Stimulated activated CD8-positive, alpha-beta memory T cell treated with anti-CD3 and anti-CD28 coated beads, Interleukin-4, amount 100 ng/mL, for 1 hour (primary cell): ENCODE measurements at places on chromosomes 16 and 17.

DNA sequence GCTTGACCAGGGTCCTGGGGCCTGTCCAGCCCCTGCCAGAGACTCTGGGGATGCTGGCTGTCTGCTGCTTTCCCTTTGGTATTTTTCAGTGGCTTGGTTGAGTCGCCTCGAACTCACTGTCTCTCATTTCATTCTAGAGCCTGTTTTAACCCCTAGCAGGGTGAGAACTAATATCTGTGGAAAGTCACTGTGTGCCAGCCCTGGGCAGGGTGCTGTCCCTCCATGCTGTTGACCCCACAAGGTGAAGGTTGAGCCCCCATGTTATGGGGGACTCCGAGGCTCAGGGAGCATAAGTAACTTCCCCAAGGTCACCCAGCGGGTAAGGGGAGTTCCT is 33.0 kb downstream of the DCAKD start:
- DNase-seq, result no peak

GRCh38 chr16:17836868-17837602 is 366.3 kb upstream of the XYLT1 start:
- no peak for DNase-seq

GRCh38 chr16:55832425-55832772 is 497 bp downstream of the CES1 start:
- DNase-seq, result no peak

DNA sequence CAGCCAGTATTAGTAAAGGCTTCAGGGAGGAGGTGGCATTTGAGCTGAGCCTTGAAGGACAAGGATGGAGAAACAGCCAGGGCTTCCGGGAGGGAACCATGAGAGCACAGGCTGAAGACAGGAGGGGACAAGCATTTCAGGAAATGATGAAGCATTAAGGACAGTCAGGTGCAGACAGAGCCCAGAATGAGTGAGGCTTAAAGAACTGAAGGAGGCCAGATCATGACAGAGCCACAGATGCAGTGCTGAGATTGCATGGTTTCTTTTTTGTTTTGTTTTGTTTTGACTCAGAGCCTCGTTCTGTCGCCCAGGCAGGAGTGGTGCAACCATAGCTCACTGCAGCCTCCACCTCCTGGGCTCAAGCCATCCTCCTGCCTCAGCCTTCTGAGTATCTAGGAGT is 211.5 kb downstream of the SOX9 start:
- no peak for DNase-seq

DNA sequence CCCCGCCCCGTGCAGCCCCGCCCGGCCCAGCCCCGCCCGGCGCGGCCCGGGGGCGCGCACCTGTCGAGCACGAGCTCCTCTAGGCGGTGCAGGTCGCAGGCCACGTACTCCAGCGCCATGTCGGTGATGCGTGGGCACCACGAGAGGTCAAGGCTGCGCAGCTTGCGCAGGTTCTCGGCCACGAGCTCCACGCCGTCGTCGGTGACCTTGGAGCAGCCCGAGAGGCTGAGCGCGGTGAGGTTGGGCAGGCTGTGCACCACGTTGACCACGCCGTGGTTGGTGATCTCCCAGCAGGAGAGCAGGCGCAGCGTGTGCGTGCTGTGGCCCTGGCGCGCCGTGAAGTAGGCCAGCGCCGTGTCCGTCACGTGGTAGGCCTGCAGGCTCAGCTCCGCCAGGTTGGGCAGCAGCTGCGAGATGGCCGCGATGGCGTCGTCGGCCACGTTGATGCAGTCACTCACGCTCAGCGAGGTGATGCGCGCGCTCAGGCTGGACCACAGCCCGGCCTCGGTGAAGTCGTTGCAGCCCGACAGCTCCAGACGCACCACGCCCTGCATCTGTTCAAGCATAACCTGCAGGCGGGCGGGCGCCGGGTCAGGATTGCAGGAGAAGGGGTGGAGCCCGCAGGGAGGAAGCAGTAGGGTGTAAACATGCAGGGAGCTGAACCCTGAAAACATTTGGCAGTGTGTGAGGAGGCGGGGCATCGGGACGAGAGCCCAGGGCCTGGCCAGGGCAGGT is 5.3 kb upstream of the WDR24 start:
- DNase-seq, result no peak

- DNase-seq, result no peak
Observed at GRCh38 chr17:57968456-57968855, 13.2 kb upstream of the CUEDC1 start.

DNA sequence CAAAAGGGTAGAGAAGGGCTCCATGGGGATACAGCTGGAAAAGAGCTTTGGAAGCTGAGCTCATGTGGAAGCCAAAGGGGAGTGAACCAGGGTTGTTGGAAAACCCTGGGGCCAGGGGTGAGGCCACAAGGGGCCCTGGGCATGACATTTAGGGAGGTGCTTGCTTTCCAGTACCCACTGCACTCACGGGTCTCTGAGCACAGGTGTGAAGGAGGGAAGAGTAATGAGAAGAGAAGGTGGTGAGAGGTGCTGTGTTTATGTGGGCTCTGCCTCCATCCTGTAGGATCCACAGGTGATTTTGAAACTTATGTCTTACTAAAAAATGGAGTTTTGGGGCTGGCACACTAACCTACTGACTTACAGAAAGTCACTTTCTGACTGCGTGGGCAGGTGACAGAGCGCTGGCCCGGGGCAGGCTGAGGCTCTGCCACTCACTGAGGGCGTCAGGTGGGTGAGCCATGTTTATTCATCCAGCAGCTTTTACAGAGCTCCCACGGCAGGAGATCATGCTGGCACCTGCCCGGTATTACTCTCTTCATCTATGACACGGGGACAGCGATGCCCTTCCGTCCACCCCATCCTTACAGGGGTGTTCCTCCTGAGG is 18.9 kb downstream of the KSR1 start:
- no peak for DNase-seq

- no peak for DNase-seq
Observed at GRCh38 chr17:77233635-77234334, 93.0 kb downstream of the SEC14L1 start.

DNA sequence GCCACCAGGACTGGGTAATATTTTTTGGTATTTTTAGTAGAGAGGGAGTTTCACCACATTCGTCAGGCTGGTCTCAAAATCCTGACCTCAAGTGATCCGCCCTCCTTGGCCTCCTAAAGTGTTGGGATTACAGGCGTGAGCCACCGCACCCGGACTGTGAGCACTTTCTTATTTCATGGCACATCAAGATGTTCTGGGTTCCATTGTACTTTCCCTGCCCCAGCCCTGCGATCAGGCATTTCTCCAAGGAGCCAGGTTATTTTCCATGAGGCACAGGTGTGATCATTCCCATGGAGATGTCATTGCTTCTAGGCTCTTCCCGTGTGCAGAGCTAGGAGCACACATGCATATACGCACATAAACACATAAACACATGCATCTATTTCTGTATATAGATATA is 2.6 kb upstream of the ANKRD40CL start:
- DNase-seq, result no peak

- no peak for DNase-seq
Observed at GRCh38 chr16:84484579-84485254, 19.7 kb downstream of the MEAK7 start.

DNA sequence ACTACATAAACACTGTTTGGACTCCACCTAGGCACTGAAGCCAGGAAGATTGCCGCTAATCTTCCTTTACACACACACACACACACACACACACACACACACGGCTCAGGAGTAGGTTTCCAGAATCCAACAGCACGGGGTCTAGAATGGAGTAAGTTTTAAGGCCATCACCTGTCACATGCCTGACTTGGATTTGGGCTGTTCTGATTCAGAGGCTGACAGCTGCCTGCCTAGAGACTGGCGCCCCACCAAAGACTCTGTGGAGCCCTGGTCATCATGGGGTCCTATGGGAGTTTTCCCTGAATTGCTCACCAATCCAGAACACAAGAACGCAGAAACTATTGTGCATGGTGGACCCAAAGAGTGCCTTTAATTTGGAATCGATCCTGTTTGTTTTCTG is 10.9 kb downstream of the CDRT4 start:
- no peak for DNase-seq

- DNase-seq, result no peak
Observed at GRCh38 chr16:49340466-49340865, 33.1 kb upstream of the C16orf78 start.

DNA sequence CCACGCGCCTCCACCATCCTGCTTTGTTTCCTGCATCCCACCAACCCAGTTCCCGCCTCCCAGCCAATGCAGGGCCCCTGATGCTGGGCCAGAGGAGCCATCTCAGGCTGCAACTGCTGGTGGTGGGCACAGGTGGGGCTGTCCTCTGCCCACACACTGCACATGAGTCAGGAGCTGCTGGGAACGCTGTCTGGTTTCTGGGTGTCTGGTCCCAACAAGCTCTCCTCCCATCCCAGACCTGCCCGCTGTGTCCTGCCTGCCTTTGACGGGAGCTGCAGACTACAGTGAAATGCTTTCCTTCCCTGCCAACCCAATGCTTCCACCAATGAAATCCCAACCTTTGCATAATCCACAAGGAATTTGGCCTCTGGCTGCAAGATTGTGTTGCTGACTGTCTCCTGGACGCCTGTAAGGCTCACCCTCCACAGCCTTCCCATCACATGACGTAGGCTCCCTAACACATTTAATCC is 98.9 kb downstream of the N4BP1 start:
- no peak for DNase-seq

GRCh38 chr17:55057184-55057583 is 88.6 kb downstream of the STXBP4 start:
- no peak for DNase-seq

- no peak for DNase-seq
Observed at GRCh38 chr17:70533427-70533826, 364.1 kb downstream of the KCNJ2 start.

DNA sequence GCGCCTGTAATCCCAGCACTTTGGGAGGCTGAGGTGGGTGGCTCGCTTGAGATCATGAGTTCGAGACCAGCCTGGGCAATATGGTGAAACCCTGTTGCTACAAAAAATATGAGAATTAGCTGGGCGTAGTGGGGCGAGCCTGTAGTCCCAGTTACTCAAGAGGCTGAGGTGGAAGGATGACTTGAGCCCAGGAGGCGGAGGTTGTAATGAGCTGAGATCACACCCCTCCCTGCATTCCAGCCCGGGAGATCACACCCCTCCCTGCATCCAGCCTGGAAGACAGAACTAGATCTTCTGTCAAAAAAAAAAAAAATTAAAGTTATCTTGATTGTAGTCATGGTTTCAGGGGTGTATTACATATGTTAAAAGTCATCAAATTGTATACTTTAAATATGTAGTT is 26.8 kb upstream of the GLG1 start:
- no peak for DNase-seq

DNA sequence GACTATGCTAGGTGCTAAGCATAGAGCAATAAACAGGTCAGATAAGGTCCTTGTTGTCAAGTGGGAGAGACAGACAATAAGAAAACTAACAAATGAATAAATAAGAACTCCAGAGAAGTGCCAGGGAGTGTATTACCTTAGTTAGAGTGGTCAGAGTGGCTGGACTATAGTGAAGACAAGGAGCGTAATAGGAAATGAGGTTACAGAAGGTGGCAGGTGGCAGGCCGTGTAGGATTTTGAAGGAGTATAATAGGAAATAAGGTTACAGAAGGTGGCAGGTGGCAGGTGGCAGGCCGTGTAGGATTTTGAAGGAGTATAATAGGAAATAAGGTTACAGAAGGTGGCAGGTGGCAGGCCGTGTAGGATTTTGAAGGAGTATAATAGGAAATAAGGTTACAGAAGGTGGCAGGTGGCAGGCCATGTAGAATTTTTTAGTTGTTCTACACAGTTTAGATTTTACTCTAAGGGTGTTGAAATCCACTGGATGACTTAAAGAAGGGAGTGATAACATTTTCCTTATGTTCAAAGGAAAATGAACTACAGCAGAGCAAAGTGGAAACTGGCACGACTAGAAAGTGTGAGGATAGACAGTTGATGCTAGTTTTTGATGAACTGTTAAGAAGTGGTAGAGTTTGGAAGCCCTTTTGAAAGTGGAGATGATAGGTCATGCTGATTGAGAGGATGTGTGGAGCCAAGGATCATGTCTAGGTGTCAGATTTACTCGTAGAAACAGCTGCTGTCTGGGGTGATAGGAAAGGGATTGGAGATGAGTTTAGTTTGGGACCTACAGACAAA is 3.6 kb upstream of the KRTAP3-1 start:
- no peak for DNase-seq

DNA sequence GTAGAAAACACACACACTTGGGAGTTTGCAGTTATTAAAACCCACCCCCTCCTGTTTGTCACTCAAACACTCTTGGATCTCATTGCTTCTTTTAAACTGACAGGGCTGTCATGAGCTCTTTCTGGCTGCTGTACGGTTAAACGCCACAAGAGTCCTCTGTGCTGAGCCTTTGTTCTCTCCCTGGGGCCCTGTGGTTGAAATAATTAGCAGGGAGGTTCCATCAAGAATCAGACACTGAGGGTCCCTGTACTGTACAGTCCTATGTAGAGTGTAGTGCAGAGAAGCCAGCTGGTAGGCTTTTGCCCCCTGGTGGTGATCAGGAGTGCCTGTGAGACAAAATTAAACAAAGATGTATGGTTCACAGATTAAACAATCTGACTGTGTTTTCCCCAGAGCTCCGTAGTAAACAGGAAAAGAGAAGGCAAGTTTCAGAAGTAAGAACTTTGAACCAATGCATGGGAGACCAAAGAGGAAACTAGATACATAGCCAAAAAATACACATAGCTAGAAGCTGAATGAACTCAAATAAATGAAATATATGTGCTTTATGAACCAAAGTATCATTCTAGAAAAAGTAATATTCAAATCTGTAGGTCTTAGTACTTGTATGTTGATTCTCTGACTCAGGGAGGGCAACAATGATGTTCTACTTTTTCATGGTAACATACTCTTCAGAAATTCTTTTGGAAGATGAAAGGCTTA is 1.4 kb upstream of the SSH2 start:
- peak; percentile 50 for DNase-seq

DNA sequence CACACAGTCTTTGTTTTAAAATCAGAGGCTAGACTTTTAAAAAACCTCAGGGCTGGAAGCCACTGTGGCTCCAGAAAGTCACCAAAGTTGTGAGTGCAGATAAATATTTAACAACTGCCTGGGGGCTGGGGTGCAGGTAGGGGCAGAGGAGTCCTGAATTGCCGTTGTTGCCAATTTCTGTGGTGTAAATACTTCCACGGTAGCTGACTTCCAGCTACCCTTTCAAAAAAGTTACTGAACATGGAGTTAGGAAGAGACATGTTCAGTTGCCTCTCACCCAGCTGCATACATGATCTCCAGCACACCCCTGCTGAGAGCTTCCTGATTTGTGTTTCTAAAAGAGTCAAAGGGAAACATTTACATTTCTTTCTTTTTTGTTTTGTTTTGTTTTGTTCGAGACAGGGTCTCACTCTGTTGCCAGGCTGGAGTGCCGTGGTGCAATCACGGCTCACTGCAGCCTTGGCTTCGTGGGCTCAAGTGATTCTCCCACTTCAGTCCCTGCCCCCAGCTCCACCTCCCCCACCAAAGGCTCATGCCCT is 58.7 kb downstream of the PLXDC1 start:
- DNase-seq, result no peak

GRCh38 chr16:1492082-1492922 is 858 bp upstream of the TELO2 start:
- DNase-seq, result no peak
